ENCODE measurements at places on chromosomes 16 and 17.

DNA sequence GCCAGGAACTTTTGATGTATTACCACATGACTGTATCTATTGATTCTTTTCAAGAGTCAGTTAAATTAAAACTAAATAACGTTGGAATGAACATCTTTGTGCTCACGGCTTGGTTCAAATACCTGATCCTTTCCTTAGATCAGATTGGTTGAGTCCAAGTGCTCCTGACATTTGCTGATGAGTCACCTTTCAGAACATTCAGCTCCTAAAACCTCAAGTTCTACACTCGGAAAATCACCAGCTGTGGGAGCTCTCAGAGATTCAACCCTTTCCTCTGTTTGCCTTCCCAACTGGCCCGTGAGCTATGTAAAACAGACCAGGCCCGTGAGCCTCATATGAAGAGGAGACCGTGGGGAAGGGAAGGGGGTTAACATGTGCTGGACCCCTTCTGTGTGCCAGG, 68.1 kb downstream of the RTN4RL1 start:
- no peak for DNase-seq
- H3K36me3 ChIP-seq = no peaks in the 10 kb centered on the region
- no peaks in the 10 kb centered on the region for H3K27me3 ChIP-seq
- no peak overlapping the region for H3K27ac ChIP-seq
- H3K4me1 ChIP-seq = no peaks in the 10 kb centered on the region

DNA sequence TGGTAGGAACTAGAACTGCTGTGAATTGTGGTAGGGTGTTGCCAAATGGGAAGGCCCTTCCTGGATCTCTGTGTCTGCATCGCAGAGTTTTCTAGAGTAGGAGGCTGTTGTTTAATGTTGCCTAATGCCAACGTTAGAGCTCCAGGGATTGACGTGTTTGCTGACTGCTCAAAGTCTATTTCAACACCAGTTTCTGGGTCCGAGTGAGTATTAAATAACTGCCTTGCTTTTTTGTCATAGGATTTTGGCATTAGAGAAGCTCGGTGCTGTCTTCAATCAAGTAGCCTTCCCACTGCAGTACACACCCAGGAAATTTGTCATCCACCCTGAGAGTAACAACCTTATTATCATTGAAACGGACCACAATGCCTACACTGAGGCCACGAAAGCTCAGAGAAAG, 40.0 kb downstream of the SF3B3 start:
- peaks cover 89% of the 10 kb centered on the region for H3K36me3 ChIP-seq
- H3K27me3 ChIP-seq = no peaks in the 10 kb centered on the region
- no peak overlapping the region for H3K27ac ChIP-seq
- no peak overlapping the region for H3K4me3 ChIP-seq

GRCh38 chr17:62678214-62678919, 50.9 kb downstream of the MRC2 start:
- no peak overlapping the region for H3K27ac ChIP-seq
- no peaks in the 10 kb centered on the region for H3K36me3 ChIP-seq
- DNase-seq = no peak
- no peaks in the 10 kb centered on the region for H3K4me1 ChIP-seq
- H3K27me3 ChIP-seq = no peaks in the 10 kb centered on the region

GRCh38 chr17:82344175-82344907, 10.8 kb upstream of the SECTM1 start:
- H3K36me3 ChIP-seq = no peaks in the 10 kb centered on the region
- no peak for DNase-seq
- H3K27me3 ChIP-seq = no peaks in the 10 kb centered on the region
- no peak overlapping the region for H3K4me3 ChIP-seq

GRCh38 chr16:88014252-88014781, 63.1 kb downstream of the BANP start:
- H3K4me3 ChIP-seq = no peak overlapping the region
- H3K27ac ChIP-seq = no peak overlapping the region
- peaks cover 20% of the 10 kb centered on the region for H3K36me3 ChIP-seq
- no peaks in the 10 kb centered on the region for H3K4me1 ChIP-seq

- DNase-seq = no peak
- peaks cover 6% of the 10 kb centered on the region for H3K4me1 ChIP-seq
- H3K4me3 ChIP-seq = peak overlapping the region; percentile 32
- no peak overlapping the region for H3K27ac ChIP-seq
- H3K36me3 ChIP-seq = no peaks in the 10 kb centered on the region
- H3K27me3 ChIP-seq = no peaks in the 10 kb centered on the region
Observed at GRCh38 chr17:31559584-31560501, 168.4 kb downstream of the RAB11FIP4 start.

- H3K4me1 ChIP-seq = peaks cover 14% of the 10 kb centered on the region
- H3K36me3 ChIP-seq = no peaks in the 10 kb centered on the region
- H3K27ac ChIP-seq = no peak overlapping the region
Observed at GRCh38 chr17:2952174-2952845, 111.1 kb downstream of the OR1D5 start.

GRCh38 chr17:82281076-82281475, 7.6 kb upstream of the CSNK1D start:
- H3K4me3 ChIP-seq = no peak overlapping the region
- H3K27me3 ChIP-seq = no peaks in the 10 kb centered on the region
- H3K36me3 ChIP-seq = no peaks in the 10 kb centered on the region

- peaks cover 11% of the 10 kb centered on the region for H3K36me3 ChIP-seq
- no peaks in the 10 kb centered on the region for H3K4me1 ChIP-seq
- no peak for DNase-seq
Observed at GRCh38 chr16:11868412-11868980, 17.2 kb upstream of the RSL1D1 start.

DNA sequence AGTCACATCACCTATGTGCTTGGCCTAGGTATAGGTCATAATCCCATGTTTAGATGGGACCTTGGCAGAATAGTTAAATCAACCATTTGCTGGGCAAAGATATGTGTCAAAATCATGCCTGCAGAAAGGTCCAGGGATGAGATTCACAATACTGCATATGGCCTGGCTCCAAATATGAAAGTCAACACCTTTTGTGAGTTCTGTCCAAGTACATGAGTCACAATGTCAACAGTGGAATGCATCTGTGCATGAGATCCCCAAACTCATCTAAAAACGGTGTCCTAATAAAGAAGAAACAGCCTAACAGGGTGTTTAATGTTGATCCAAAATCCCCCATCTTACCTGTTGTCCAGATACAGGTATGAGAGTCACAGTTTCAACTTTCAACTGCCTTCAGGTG, 1847.5 kb downstream of the TP53TG3F start:
- H3K4me3 ChIP-seq = no peak overlapping the region
- DNase-seq = no peak
- no peaks in the 10 kb centered on the region for H3K27me3 ChIP-seq

DNA sequence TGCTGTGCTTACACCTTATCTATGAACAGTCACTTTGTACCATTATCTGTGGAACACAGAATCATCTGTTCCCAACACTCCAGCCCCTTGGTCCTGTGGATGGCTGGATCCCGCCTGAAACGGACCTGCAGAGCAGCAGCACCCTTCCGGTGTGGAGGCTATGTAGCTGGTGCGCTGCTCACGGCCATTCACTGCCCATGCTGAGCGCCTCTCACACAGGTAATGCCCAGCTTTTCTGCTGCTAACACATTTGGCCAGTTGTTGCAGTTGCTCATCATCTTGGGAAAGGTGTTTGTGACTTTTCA, 11.4 kb upstream of the PLK1 start:
- no peak for DNase-seq
- peaks cover 62% of the 10 kb centered on the region for H3K36me3 ChIP-seq
- H3K4me1 ChIP-seq = no peaks in the 10 kb centered on the region

- H3K27ac ChIP-seq = peak overlapping the region; percentile 78
- H3K27me3 ChIP-seq = no peaks in the 10 kb centered on the region
- peak overlapping the region; percentile 74 for H3K4me3 ChIP-seq
- peaks cover 36% of the 10 kb centered on the region for H3K36me3 ChIP-seq
Observed at GRCh38 chr17:8138672-8139371, 13.4 kb downstream of the PER1 start.

- no peak overlapping the region for H3K27ac ChIP-seq
- H3K4me3 ChIP-seq = no peak overlapping the region
- no peaks in the 10 kb centered on the region for H3K36me3 ChIP-seq
- no peaks in the 10 kb centered on the region for H3K4me1 ChIP-seq
- no peaks in the 10 kb centered on the region for H3K27me3 ChIP-seq
Observed at GRCh38 chr17:73541561-73541981, 102.7 kb downstream of the SDK2 start.

- H3K27ac ChIP-seq = peak overlapping the region; percentile 15
- H3K36me3 ChIP-seq = no peaks in the 10 kb centered on the region
- peaks cover 15% of the 10 kb centered on the region for H3K4me1 ChIP-seq
- no peaks in the 10 kb centered on the region for H3K27me3 ChIP-seq
- no peak for DNase-seq
Observed at GRCh38 chr17:4806456-4806776, 536 bp upstream of the PLD2 start.

DNA sequence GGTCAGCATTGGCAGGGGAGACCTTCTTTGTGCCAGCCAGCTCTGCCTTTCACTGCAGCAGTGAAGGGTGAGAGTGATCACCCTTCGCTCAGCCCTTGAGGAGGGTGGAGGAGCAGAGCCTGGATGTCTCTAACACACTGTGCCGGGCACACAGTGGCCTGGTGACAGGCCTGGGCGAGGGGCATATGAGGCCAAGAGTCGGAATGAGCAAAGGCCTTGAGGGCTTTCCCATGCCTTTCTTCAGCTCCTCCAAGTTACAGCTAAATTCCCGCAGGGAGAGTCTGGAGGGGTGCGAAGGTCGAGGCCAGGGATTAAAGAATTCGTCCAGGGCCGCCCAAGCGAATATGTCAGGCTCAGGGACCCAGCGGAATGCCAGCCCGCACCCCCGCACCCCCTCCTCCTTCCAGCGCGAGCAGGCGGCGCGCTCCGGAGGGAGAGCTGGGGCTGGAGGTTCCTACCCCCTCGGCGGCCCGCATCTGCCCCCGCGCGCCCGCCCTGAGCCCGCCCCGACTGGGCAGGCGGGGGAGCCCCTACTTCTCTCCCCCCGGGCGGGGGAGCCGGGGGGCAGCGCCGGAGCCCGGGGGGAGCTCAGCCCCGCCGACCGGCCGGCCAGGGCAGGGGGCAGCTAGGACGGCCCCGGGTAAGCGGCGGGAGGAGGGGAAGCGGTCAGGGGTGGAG, at the start of gene RASL10B:
Gene RASL10B, plus strand, starts transcription at position 401 of the 678 bp plus-strand sequence. CDS start 3,546 bp downstream, outside the sequence.
- peak within 1 kb of the TSS; percentile 37 for H3K4me3 ChIP-seq
- DNase-seq = peak; percentile 42
- H3K36me3 ChIP-seq = no peaks in the 10 kb centered on the region
- H3K27me3 ChIP-seq = no peaks in the 10 kb centered on the region
- peaks cover 12% of the 10 kb centered on the region for H3K4me1 ChIP-seq

DNA sequence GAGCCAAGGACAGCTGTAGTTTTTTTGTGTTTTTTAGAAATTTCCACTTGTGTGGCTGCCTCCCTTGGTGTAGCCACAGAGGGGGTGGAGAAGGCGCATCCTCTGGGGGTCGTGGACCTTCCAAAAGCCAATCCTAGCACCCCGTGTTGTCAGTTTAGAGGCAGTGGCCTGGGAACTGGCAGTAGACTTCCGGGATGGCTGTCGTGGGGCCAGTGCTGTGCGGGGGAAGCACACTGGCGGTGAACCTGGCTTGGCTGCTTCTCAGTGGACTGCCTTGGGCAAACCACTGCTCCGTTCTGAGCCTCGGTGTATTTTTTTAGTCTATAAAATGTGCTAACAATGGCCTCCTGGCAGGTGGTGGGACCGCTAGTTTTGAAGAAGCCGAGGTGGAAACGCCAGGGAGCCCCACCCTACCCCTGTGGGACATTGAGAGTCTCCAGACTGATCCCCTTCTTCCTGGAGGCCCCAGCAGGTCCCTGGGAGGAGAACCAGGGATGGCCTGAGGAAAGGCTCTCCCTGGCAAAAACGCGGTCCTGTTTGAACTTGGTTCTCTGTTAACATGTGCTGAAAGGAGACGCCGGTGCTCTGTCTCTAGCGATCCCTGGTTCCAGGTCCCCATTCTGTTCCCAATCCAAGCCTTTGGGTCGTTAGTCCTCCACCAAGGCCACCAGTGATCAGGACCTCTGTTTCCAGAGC, 125.7 kb downstream of the CMIP start:
- no peaks in the 10 kb centered on the region for H3K36me3 ChIP-seq
- no peaks in the 10 kb centered on the region for H3K4me1 ChIP-seq
- H3K27ac ChIP-seq = no peak overlapping the region
- no peak for DNase-seq
- H3K27me3 ChIP-seq = no peaks in the 10 kb centered on the region

GRCh38 chr17:14121952-14122351, 52.6 kb downstream of the COX10 start:
- no peak overlapping the region for H3K27ac ChIP-seq
- H3K36me3 ChIP-seq = no peaks in the 10 kb centered on the region
- no peak overlapping the region for H3K4me3 ChIP-seq
- no peaks in the 10 kb centered on the region for H3K27me3 ChIP-seq

DNA sequence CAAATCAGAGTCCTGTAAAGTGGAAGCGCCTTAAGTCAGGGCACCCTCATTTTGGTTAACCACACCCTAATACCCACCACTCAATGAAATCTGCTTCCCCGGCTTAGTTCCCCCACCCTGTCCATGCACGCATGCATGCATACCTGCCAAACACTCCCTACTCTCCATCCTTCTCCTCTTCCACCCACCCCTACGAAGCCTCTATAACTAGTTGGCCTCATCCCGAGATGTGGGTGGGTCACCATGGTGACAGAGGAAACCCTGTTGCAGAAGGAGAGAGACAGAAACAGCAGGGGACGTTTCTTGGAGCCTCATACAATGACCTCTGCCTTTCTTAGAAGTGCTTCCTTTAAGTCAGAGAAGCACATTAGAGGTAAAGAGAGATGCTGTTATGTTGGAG, 46.8 kb upstream of the DNAH9 start:
- no peaks in the 10 kb centered on the region for H3K36me3 ChIP-seq
- no peak overlapping the region for H3K27ac ChIP-seq
- no peaks in the 10 kb centered on the region for H3K4me1 ChIP-seq
- H3K27me3 ChIP-seq = no peaks in the 10 kb centered on the region
- H3K4me3 ChIP-seq = no peak overlapping the region

All from CD4-positive, alpha-beta memory T cell (primary cell).